ENCODE measurements at places on chromosomes 4 and X. TPM values are rescaled to one million over a fixed set of nuclear protein-coding genes. Genes with fewer than 3 reads are reported as not detected.

- no peak for DNase-seq
These were observed 30.7 kb downstream of the HMX1 start for GRCh38 chr4:8840816-8841455.

- DNase-seq = peak; percentile 24
These were observed 22.0 kb upstream of the SMIM31 start for GRCh38 chr4:164731827-164732474.

GRCh38 chrX:69028006-69028760 lies 137.1 kb downstream of the PJA1 start:
- no peak for DNase-seq

DNA sequence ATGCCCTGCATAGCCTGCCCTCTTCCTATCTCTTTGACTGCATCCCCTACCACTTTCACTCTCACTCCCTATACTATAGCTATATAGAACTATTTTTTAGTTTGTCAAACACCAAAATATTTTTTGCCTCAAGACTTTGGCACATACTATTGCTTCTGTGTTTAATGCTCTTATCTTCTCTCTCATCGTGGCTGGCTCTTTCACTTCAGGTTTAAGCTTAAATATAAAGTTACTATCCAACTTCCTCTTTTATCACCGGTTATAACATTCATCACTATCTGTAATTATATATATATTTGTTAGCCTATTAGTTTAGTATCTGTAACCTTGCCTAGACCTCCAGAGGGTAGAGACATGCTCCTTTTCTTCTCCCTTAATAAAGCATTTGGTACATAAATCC lies 11.5 kb upstream of the HMGB2 start:
- DNase-seq = no peak

Gene CISD2
- 22.0 TPM for total RNA-seq

- peak; percentile 49 for DNase-seq
These were observed 10.5 kb upstream of the ZCCHC13 start for GRCh38 chrX:74293343-74293946.

Gene FABP2
- total RNA-seq = not detected

DNA sequence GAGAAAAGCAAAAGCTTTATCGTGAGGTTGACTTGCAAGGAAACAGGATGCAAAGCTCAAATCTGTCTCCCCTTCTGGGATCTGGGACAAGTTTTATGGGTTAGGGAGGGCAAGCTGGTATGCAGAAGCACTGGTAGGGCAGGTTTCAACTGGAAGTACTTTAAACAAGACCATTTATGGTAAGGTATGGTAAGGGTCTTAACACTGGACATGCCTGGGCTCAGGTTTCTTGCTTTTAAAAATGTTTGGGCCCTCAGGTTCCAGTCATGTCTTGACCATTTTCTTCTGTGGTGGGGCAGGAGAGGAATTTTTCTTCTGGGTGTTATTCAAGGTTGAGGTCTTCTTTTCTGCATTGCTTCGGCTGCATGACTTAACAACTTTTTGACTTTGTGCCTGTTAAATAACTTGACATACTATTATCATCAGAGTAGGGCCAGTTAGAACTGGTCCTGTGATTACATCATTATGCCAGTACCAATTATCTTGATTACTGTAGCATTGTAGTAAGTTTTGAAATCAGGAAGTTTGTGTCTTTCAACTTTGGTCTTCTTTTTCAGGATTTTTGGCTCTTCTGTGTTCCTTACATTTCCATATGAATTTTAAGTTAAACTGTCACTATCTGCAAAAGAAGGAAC lies 33.7 kb downstream of the CD38 start:
- DNase-seq = no peak

DNA sequence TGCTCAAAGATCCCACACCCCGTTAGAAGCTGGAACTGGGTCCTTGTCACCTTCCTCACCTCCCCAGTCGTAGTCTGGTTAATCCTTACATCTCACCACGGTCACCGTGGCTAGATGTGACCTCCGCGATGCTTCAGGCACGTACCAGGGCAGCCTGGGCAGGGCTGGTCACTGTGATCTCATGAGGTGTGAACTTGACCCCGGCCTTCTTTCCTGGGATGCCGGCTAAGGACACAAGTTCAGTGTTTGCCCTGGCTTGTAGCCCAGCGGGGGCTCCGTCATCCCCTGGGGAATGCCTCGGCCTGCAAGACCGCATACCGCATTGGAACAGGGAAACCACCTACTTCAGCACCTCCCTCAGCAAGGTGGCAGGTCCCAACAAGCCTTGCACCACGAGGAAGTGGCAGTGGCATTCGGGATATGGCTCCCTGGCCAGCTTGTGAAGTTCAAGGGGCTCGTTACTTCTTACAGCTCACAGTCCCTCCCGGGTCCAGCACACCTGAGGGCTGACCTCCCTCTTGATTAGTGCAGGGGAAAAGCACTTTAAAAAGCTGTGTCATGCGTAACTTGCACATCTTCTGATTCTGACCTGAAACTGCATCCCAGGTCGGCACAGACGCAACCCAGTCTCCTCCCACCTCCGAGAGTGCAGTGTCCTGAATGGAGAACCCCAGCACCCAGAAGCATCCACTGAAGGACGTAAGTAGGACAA lies 25.9 kb downstream of the NOP14 start:
- DNase-seq = no peak

DNA sequence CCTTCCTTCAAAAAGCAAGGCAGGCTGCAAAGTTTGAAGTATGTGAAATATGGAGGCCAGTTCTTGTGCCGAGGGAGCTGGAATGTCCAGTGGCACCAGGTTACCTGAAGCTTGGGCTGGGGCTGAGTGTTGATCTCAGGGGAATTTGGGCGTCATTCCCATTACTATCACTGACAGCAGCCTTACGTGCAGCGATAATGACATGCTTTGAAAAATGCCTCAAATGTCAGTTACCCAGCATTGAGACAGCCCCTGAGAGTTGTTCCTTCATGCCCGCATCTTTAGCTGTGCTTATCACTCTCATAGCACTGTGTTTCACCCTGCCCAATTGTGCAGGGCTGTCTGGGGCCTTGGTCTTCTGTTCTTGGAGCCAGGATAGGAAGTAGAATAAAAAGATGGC lies 27.4 kb downstream of the SLC16A2 start:
- DNase-seq = no peak

All from CD4-positive, alpha-beta memory T cell (primary cell).